Fibroblast of mammary gland (primary cell): ENCODE measurements at places on chromosomes 3 and 15.

GRCh38 chr3:61979638-61980037, 393.7 kb downstream of the FEZF2 start:
- peak; percentile 22 for DNase-seq

DNA sequence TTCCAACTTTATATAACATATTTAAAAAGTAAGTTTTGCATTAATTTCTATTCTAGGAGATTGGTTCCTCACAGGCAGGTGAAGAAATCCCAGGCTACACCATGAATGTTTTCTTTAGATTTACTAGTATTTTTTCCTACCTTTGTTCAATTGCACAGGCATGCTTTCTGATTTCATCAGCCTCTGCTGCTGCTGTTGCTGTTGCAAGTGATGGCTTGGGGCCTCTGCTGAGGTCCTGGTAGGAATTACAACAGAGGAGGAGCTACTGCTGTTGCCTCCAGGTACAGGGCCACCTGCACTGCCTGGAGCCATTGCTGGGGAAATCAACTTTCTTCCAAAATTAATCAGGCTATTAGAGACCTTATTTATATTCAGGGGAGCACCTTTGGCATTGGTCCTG, 353.3 kb downstream of the PLCL2 start:
- DNase-seq, result no peak

DNA sequence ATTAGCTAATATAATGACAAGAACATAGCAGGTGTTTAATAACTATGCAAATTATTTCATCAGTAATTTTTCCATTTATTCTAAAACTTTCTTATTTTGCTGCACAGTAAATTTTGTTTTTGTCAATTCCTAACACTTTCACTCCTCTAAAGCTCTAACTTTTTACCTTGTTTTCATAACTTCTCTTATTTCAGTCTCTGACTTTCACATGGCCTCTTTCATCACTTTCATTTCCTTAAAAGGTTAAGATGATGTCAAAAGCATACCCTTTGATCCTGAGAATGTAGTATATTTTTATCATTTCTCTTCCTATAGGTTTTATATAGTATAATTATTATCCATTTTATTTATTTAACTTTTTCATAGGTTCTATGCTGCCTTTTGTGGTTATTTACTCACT, 1325.8 kb upstream of the ALCAM start:
- DNase-seq, result no peak

- DNase-seq, result no peak
Observed at GRCh38 chr3:29168696-29169095, 112.2 kb upstream of the RBMS3 start.

GRCh38 chr3:141514382-141514781, 27.6 kb downstream of the RASA2 start:
- no peak for DNase-seq

- DNase-seq, result no peak
Observed at GRCh38 chr3:35772381-35773015, 133.2 kb downstream of the ARPP21 start.

DNA sequence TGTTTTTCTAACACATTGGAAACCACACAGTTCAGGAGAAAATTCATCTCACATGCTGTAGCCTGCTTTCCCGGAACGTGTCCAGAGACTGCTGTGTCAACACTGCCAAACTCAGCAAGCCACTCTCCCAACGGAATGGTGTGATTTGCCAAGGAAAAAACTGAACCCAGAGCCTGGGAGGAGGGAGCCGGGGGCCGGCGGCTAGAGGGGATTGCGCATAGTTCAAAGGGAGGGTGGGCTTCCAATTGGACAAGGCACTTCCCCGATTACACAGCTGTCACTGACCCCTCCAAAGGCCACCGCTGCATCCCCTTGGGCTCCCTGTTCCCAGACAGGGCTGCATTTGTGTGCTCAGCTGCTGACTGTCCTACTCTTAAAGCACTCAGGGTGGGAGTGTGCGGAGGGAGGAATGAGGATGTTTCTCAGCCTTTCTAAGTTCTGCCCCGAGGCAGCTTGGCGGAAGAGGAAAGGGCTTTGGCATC, 256.2 kb downstream of the ZNF621 start:
- DNase-seq, result peak; percentile 27

GRCh38 chr15:45089712-45090373, 24.1 kb downstream of the DUOX2 start:
- no peak for DNase-seq

GRCh38 chr3:62892951-62893350, 17.7 kb upstream of the CADPS start:
- DNase-seq, result no peak

GRCh38 chr3:88142094-88142624, 7.6 kb upstream of the C3orf38 start:
- DNase-seq, result peak; percentile 75

- DNase-seq, result no peak
Observed at GRCh38 chr3:71454512-71455403, 128.8 kb downstream of the FOXP1 start.

- peak; percentile 20 for DNase-seq
Observed at GRCh38 chr3:100706365-100706764, 2.9 kb upstream of the TFG start.

- DNase-seq, result peak; percentile 56
Observed at GRCh38 chr15:89647191-89647851, 7.9 kb downstream of the KIF7 start.

- peak; percentile 88 for DNase-seq
Observed at GRCh38 chr3:43155464-43156121, 49.7 kb upstream of the POMGNT2 start.

- DNase-seq, result no peak
Observed at GRCh38 chr15:89130201-89130600, 41.9 kb downstream of the ABHD2 start.

DNA sequence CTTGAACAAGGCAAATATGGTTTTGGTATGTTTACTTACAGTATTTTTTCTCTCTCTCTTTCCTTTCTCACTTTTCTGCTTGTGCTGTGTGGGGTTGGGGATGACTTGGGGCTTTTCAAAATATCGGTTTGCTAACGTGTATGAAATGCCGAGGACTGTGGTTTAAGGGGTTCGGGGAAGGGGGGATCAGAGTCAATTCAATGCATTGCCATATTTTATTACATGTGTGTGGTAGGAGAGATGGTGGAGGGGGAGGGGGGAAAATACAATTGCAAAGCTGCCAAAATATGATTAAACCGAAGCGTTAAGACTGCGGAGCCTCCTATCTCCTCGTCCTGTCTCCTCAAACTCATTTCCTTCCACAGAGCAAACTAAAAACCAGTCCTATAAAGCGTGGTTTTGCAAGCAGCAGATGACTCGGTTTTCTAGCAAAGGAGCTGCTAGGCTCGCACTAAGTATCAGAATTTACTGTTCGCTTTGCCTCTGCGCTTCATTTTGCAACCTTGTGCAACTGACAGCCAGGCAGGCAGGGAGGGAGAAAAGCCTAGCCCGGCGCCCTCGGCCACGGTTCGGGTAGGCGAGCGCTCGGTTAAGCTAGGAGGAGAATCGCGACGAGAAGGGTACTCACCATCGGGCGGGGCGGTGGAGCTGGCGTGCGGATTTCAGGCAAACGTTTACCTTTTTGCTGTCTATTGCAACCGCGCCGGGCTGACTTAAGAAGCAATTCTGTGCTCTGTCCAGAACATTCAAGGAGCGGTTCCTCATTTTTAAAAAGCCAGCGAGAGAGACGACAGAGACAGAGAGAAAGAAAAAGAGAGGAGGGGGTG, 4.0 kb upstream of the NR2F2 start:
- peak; percentile 73 for DNase-seq

DNA sequence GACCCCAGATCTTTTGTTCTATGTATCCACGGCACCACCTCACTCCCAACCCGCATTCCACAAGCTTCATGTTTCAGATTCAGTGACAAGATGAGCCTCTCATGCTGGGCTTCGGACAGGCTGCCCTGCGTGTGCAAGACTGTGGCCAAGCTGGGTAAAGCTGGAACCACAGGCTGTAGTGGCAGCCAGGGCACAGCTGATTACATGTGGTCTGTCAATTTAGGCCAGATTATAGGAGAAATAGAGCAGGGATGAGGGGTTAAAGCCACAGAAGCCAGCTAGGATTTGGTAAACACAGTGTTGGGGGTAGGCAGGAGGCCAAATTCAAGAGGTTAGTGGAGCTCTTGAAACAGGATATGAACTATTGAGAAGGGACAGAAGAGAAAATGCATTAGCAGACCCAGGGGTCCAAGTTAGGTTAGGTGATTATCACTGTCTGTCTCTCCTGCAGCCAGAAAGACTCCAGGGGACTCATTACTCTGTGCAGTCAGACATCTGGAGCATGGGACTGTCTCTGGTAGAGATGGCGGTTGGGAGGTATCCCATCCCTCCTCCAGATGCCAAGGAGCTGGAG, 12.9 kb downstream of the SNAPC5 start:
- no peak for DNase-seq

DNA sequence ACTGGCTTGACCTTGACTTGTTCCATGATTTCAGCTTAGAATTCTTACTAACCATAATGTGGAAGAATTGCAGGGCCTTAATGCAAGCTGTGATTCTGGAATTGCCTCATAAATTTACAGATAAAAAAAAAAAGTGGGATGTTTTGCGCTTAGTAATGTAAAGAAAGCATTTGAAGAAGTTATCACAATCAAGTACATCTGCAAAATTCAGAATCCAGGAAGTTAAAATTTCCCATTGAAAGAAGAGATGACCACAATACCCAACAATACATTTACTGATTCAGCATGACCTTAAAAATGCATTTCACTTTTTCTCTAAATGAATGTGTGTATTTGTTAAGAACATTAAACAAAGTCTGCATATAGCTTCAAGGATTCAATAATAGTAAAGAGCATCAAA, 65.1 kb upstream of the CCNL1 start:
- no peak for DNase-seq

DNA sequence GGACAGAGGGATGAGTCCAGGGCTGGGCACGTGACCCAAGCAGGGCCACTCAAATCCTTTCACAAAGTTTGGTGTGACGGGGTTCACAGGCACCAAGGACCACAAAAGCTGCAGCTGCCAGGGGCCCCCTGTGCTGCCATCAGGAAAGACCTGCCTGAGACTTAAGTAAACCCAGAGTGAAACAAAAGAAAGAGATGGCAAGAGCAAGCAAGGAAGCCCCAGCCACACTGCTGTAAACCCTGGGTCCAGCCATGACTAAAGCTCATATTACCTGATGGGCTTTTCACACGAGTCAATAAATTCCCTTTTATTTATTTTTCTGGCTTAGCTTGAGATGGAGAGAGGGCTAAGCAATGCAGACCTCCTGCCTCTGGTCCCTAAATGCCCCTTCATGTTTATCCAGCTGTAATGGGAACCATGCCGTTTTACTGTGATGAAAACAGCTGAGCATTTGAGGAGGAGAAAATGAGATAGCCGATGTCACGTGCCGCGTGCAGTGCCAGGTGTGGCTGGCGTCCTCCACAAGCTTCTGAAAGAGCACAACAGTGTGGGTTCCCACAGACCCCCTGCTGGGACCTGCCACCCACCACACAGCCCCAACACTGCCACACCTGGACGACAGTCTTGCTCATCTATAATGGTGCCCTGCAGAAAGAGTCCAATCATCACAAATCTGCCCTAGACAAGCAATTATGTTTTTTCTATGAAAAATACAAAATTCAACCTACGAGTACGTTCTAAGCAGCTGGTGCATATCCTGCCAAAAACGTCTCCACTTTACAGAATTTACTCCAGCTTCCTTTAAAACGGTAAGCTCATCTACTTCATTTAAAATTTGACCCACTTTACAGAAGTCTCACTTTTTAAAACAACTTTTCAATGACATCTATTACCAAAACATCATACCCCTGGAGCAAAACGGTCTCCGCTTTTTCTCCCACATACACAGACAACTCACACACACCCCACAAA, 34.2 kb downstream of the ADAMTS17 start:
- no peak for DNase-seq

DNA sequence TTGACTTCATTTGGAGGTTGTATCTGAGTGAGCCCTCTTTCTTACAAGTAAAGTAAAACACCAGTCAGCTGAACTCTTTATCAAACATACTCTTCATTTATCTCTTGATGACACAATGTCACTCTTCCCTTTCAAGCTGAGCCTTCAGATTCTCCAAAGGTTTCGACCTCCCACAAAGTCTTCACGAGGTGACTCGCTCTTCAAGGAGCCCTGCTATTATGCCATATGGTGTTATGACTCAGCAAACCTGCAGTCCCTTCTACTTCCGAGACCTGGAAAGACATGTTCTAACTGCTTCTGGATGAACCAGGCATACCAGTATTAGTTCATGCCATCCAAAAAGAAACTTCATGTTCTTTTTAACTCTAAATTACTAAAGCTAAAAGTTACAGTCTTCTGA, 23.1 kb downstream of the AADAC start:
- peak; percentile 82 for DNase-seq

DNA sequence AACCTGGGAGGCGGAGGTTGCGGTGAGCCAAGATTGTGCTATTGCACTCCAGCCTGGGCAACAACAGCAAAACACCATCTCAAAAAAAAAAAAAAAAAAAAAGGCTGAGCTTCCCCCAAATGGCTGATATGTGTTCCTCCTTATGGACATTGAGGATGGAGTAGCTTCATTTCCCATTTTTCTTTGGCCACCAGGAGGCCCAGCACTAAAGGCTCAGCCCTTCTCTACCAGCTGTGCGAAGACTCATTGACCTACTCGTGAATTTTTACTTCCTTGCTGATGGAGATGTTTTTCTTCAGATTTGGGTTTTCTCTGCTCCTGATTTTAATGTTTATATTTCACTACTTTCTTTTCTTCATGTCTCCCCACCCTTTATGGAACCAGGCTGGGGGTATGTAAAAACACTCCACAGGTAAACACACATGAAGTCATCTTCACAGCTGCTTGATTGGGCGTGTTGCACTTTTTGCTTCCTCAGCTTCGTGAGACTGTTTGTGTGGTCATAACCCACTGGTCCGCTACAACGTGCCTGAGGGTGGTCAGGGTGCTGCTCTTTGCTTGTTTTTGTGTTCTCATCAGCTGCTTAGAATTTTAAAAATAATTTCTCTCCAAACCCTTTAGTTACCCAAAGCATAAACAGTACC, 13.5 kb downstream of the SEMA4B start:
- DNase-seq, result no peak

- DNase-seq, result no peak
Observed at GRCh38 chr15:100131321-100132224, 210.2 kb downstream of the ADAMTS17 start.

DNA sequence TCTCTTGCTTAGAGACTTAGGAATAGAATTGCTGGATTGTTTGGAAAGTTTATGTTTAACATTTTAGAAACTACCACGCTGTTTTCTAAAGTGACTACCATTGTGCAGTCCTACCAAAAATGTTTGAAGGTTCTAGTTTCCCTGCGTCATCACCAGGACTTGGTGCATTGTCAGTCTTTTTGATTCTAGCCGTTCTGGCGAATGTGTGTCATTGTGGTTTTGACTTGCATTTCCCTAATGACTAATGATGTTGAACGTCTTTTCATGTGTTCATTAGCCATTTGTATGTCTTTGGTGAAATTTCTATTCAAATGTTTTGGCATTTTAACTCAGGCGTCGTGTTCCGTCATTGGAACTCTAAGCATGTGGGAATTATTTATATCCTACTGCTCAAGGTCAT, 58.0 kb downstream of the CHD2 start:
- peak; percentile 77 for DNase-seq

GRCh38 chr3:52930748-52931147, 33.4 kb upstream of the STIMATE start:
- DNase-seq, result no peak
